Mesenteric fat pad (tissue), 1 donor: ENCODE measurements at places on chromosomes 7 and 10. TPM values are rescaled to one million over a fixed set of nuclear protein-coding genes. Genes with fewer than 3 reads are reported as not detected.

The RSPH10B2 gene
- not detected for total RNA-seq

The JCAD gene
- 31.7 TPM for total RNA-seq

The RPS24 gene
- total RNA-seq = 1,050 TPM

The NIPSNAP2 gene
- 56.7 TPM for total RNA-seq

The AQP1 gene
- 140 TPM for total RNA-seq

The SRPK2 gene
- 42.5 TPM for total RNA-seq

The IGF2BP3 gene
- 1.2 TPM for total RNA-seq

The LRRC4 gene
- total RNA-seq = 6.5 TPM

The SFR1 gene
- total RNA-seq = 6.1 TPM

The ZNF365 gene
- not detected for total RNA-seq

The ATG9B gene
- total RNA-seq = not detected

The TCERG1L gene
- total RNA-seq = not detected

The PLPP4 gene
- total RNA-seq = not detected

The PRSS37 gene
- total RNA-seq = not detected

The OR6B1 gene
- total RNA-seq = not detected

The AKR1E2 gene
- 9.2 TPM for total RNA-seq

The PHKG1 gene
- total RNA-seq = 2.8 TPM

The LIPJ gene
- not detected for total RNA-seq

The PARD3 gene
- 27.7 TPM for total RNA-seq

The C10orf143 gene
- total RNA-seq = 3.7 TPM

The CYP2C19 gene
- total RNA-seq = 0.19 TPM

The NKX1-2 gene
- total RNA-seq = not detected

The MRPS24 gene
- total RNA-seq = 78.5 TPM

The TET1 gene
- total RNA-seq = 5.7 TPM

The EVX1 gene
- total RNA-seq = 0.13 TPM

The RBP4 gene
- total RNA-seq = 977 TPM

The GIGYF1 gene
- total RNA-seq = 31.9 TPM

The MMP21 gene
- total RNA-seq = 0.29 TPM

The YWHAG gene
- 297 TPM for total RNA-seq

The VPS37D gene
- 2.0 TPM for total RNA-seq

The LLCFC1 gene
- not detected for total RNA-seq
